Substantia nigra (tissue), 51 donors: ENCODE measurements at places on chromosomes 12 and 14.

DNA sequence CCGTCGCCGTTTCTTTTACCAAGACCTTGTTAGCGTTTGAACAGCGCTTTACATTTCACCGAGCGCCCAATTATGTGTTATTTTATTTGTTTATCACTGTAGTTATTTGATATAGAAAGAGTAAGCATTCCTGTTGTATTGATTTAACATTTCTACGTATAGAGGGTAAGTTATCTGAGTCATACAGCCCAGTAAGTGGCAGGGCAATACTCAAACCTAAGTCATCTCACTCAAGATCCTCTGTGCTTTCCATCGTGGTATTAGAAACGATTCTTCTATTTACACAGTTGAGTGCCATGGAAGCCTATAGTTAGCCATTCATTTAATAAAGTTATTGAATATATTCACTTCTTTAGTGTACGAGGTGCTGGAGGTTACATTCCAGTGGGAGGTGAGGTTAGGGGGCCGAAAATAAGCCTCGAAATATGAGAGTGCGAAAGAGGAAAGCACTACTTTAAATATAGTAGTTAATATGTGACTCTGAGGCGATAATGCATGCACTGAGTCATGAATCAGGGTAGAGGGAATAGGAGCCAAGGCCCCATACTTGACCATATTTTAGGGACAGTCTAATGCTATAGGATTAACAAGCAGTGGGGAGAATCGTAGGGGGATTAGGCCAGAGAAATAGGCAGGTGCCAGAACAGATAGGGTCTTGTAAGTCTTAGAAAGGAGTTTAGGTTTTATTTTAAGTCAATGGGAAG, 629 bp downstream of the RAD51AP1 start:
- no peak for DNase-seq

DNA sequence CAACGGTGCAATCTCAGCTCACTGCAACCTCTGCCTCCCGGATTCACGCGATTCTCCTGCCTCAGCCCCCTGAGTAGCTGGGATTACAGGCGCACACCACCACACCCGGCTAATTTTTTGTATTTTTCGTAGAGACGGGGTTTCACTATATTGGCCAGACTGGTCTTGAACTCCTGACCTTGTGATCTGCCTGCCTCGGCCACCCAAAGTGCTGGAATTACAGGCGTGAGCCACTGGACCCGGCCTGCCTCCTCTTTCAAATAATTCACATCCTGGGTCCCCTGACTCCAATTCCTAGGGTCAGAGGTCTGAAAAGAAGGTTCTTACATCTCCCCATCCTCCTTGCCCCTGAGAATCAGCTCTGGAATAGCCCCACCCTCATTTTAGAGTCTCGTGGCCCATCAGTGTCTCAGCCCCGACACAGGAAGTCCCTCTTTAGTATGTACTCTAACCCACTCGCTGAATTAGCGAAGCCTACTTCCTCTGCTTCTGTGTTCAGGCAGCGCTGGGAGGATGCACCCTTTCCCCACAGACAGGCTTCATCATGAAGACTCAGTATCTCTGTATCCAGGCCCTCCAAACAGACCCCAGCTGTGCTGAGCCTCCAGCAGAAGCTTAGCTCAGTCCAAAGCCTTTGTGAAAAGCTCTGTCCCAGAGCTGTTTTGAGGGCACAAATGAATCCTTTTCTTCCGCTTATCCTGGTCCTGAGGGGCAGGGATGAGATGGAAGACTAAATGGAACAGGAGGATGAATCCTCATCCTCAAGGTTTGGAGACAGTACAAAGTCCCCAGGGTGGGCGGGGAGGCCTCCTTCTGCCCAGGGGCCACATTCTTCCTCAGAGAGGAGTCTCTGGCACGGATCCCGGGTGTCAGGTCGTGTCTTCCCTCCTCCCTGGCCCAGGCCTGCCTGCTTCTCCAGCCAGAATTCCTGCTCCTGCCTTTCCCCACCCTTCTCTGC, 3.5 kb downstream of the LPAR5 start:
- no peak for DNase-seq

- DNase-seq: no peak
Observed at GRCh38 chr14:91269076-91269991, 24.8 kb upstream of the GPR68 start.

DNA sequence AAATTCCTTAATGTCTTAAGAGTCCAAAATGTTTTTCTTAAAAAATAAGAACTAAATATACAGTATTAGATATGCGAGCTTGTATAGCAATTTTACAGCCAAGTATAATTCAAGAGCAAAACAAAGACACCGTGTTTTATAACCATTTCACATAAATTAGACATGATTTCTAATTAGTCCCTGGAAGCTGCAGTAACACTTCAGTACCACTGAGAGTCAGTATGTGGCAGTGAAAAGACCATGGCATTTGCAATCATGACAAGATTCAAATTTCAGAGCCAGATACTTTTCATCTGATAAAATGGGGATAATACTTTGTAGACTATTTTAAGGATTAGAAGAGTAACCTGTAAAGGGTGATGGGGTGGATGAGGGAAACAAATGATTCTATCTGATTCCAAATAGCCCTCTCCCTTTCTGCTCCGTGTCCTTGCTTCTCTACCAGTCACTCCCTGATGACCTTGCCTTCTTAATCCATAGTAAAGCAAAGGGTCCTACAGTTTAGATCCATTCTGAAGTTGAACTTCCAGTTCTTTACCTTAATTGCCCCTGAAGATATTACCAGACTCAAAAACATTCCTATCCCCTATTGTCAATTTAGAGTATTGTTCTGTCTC, 145.4 kb upstream of the ABCD2 start:
- DNase-seq: no peak

DNA sequence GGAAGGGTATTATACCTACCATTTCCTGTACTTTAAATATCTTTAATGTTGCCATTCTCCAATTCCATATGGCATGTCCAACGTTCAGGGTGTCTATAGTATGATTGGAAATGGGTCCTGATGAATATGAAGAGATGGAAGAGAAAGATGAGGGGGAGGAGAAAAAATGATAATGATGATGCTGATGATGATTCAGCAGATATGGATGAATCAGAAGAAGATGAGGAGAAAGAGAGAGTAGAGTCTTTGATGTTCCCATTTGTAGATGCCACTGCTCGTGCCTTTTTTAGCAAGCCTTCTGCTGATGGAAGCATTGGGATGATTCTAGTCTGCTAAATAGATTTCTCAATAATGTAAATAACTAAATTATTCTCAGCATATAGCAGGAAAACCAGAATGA, 163.5 kb downstream of the PIK3C2G start:
- no peak for DNase-seq

GRCh38 chr12:50066402-50066801, 9.0 kb downstream of the ASIC1 start:
- DNase-seq: no peak

GRCh38 chr12:92075425-92075914, 70.2 kb downstream of the BTG1 start:
- no peak for DNase-seq

DNA sequence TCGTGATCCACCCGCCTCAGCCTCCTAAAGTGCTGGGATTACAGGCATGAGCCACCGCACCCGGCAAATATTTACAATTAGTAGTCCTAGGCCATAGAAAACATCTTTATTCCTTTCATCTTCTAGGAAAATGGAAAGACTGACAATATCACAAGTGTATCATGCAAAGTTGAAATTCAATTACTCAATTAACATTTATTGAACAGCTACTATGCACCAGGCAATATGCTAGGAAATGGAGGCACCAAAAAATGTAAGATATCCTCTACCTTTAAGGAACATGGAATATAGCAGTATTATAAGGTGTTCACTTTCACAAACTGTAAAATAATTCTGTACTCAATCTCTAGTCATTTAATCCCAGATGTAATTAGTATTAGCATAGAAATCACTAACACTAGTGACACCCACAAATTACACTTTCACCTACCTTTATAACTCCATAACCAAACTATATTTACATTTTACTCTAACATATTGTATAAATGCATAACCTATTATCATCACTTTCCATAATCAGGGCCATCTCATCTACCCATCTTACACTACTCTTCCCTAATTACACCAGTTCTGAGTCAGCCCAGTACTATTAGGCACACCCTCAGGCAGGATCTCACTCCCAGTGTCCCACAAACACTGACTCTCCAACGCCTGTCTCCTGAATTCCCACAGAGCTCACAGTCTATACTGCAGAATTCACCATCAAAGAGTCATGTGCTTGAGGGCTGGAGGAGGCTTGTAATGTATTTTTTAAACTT, 10.4 kb downstream of the CORO1C start:
- no peak for DNase-seq

DNA sequence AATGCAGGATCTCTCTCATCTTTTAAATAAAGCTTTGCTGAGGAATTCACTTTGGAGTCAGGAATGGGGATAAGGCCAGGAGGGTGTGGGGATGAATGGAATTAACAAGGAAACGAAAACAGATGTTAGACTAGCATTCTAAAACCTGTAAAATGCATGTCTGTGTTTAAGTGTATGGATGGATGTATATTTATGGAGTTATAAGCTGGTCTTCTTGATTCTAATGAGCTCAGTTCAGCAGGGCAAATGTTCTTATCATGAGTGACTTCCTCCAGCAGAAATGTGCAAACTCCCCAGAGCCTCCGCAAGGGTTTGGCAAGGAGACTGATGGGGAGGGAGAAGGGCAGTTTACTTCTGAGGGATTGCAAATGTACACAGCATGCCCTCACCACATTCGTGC, 149.1 kb downstream of the NTF3 start:
- DNase-seq: no peak

DNA sequence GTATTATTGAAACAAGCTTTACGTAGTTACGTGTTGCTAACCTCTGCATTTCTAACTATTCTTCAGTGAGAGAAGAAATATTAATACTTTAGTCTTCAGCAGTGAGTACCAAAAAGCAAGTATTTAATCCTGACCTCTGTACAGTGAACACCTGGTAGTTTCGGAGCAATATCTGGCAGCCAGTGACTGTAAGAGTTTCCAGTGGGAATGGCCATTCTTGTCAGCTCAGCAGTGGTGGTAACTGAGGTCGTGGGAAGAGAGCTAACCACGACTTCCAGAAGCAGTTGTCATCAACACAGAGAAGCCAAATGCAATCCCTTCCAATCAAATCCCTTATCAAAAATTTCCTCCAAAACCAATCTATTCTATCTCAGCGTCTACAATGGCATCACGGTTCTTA, 1500.2 kb upstream of the FLRT2 start:
- DNase-seq: no peak

DNA sequence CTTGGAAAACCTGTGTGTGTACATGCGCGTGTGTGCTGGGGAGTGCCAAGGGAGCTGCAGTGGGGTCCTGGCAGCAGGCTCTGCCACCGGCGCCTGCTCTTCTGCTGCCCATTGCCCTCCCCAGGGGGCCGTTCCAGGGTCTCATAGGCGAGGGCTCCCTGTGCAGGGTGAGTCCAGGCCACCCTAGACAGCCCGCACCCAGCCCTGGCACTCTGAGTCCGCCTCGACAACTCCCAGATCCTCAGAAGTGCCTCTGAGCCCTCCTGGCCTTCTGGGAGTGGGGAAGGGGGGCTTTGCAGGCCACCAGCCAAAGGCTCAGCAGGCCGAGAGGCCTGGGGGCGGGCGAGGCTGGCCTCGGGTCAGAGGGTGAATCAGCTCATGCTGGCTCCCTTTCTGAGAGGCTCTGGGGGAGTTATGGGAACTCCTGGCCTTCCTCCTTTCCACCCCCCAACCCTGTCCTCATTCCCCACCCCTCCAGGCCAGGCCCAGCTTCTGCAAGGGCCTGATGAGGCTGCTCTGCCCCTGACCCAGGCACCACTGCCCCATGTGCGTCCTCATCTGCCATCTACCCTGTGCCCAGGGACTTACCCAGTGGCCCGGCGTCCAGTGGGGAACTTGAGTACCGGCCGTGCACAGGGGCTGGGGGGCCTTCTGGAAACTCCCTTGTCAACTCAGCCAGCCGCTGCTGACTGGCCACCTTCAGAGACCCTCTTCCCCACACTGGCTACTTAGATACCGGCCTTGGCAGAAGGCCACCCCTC, 2.1 kb upstream of the TEDC1 start:
- no peak for DNase-seq

GRCh38 chr12:118682656-118683055, 298.7 kb upstream of the SRRM4 start:
- no peak for DNase-seq

DNA sequence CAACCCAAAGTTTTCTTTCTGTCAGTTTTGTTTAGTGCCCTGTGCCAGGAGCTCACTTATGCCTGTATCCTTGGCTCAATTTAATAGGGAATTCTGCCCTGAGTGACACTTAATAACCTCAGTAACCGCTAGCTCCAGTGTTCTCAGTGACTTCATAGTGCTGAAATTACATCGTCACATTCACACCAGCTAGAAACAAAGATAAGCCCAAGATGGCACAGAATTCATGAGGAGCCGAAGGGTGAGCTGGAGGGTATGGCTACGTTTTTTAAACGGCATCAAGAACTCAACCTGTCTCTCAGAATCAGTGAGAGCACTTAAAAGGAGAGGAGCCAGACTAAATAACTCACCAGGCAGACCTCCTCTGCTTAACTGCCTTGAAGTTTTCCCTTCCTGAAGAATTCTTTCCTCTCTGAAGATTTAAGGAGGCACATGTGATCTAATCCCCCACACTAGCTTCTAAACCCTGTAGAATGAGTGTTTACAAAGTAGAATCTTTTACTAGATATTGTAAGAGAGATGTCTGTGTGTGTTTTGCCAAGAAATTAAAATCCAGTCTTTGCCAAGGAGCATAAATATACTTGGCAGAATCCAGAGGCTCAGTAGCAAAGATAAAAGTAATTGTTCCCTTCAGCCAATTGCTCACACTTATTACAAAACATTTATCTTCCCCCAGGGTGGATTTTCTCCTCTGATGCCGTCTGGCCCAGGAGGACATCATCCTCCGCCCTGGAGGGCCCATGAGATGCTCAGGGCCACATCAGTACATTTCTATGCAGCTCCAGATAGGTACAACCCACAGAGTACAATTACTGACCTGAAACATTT, 37.3 kb downstream of the PTGER2 start:
- no peak for DNase-seq

DNA sequence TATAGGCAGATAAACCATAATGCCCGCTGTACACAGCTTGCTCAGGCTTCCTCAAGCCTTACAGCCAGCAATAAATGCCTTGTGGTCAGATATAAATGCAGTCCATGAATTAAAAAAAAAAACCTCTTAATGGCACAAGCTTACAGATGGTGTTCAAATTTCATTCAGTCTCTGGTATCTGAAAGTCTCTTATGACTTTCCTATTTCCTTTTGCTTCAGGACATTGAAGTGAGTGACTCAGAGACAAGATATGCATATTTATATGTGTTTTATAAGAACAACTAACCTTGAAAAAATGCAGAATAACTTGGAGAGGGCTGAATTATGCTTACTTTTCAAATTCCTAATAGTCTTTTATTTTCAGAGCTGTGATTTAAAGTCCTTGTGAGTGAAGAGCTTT, 426.9 kb upstream of the MIS18BP1 start:
- no peak for DNase-seq

DNA sequence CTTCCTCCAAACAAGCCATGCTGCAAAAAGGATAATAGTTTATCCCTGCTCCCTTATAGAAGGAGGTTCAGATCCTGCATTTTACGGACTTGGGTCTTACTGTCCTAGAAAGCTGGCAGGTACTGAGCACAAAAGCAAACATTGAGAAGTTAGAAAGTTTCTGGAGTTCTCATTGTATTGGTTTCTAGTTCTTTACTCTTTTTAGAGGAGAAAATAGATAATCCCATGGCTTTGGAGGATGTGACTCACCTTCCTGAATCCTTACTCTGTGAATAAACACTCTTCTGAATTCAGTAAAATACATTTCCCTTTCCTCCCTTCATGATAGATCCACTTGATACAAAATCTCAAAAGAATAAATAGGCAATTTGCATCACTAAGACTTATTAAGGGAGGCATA, 188.9 kb downstream of the NPAS3 start:
- no peak for DNase-seq

GRCh38 chr12:27821259-27821973, 41.4 kb upstream of the MANSC4 start:
- DNase-seq: no peak
